Stimulated activated CD4-positive, alpha-beta T cell treated with anti-CD3 and anti-CD28 coated beads, Interleukin-15, amount 100 ng/mL, for 1 hour (primary cell): ENCODE measurements at places on chromosomes 11 and 22.
A peak's percentile ranks its signal among the peaks of the same experiment; 100 is the strongest.

DNA sequence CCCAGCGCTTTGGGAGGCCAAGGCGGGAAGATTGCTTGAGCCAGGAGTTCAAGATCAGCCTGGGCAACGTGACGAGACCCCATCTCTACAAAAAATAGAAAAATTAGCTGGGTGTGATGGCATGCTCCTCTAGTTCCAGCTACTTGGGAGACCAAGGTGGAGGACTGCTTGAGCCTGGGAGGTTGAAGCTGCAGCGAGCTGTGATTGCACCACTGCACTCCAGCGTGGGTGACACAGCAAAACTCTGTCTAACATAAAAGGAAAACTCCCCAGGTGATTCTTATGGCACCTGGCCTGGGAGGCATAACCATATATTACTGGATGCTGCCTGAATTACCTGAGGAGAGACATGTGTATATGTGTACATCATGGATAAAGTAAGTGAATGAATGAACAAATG lies 29.1 kb downstream of the KIAA1671 start:
- DNase-seq = no peak

GRCh38 chr11:17646451-17647145 lies 72.8 kb upstream of the MYOD1 start:
- DNase-seq = no peak

DNA sequence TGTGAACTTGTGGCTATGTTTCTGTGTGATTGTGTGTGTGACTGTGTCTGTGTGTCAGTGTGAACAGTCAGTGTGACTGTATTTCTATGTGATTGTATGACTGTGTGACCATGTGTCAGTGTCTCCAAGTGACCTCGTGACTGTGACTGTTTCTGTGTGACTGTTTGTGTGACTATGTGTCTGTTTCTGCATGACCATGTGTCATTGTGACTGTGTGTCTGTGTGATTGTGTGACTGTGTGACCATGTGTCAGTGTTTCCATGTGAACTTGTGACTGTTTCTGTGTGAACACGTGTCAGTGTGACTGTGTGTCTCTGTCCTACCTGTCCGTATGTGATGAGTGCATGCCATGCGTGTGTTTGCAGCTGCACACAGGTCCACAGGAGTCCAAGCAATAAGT lies 8.8 kb upstream of the PKNOX2 start:
- DNase-seq = no peak

GRCh38 chr11:123338266-123338800 lies 91.7 kb upstream of the GRAMD1B start:
- DNase-seq = no peak

DNA sequence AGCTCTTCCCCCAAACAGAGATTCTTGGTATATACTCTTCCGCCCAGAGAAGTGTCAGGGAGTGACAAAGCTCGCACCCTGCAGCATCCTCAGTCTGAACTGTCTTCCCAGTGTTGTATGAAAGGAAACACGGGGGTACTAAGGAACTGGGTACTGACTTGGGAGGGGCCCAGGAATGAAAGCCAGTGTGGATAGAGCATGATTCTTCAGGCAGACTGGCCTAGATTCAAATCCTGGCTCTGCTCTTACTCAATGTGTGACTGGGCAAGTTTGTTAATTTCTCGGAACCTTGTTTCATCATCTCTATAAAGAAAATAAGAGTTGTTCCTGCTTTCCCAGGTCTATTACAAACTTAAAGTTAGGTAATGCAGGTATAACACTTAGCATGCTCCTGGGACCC lies 266.0 kb upstream of the NARS2 start:
- DNase-seq = no peak

DNA sequence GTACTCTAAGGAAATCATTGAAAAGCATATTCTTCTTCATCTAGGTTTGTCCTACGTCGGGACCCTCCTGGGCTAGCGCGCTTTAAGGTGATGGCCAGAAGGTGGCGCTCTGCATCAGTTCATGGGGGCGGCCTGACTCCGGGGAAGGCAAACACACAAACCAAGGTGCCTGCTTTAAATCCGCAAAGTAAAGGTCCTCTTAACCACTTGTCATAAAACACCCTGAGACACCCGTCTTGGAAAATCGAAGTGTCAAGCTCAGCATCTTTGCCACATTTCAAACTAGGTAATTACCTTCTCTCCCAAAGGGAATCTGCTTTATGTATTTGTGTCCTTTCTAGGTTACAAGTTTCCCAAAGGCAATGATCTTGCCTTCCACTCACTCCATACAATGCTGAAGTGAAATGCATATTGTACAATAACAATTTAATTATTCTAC lies 33.9 kb downstream of the LMO2 start:
- peak; percentile 67 for DNase-seq

DNA sequence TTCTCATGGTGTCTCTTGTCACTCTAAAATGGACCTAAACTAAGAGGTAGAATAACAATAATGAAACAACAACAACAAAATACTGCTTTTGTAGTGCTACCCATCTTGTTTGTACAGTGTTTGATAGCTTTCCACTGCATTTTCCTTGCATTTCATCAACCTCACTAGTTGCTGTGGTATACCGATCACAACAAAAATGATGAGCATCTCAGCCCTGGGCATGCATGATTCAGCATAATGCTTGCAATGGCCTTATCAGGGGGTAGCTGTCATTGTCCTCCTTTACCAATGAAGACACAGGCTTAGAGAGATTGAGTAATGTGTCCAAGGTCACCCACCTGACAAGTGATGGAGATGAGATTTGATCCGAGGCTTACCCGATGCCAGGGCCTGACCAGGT lies 682.5 kb downstream of the NTM start:
- no peak for DNase-seq

- DNase-seq = no peak
Observed at GRCh38 chr11:129989149-129989813, 13.4 kb downstream of the PRDM10 start.

- no peak for DNase-seq
Observed at GRCh38 chr11:75851203-75851602, 36.2 kb downstream of the UVRAG start.

GRCh38 chr11:73422886-73423285 lies 46.7 kb downstream of the RELT start:
- no peak for DNase-seq

DNA sequence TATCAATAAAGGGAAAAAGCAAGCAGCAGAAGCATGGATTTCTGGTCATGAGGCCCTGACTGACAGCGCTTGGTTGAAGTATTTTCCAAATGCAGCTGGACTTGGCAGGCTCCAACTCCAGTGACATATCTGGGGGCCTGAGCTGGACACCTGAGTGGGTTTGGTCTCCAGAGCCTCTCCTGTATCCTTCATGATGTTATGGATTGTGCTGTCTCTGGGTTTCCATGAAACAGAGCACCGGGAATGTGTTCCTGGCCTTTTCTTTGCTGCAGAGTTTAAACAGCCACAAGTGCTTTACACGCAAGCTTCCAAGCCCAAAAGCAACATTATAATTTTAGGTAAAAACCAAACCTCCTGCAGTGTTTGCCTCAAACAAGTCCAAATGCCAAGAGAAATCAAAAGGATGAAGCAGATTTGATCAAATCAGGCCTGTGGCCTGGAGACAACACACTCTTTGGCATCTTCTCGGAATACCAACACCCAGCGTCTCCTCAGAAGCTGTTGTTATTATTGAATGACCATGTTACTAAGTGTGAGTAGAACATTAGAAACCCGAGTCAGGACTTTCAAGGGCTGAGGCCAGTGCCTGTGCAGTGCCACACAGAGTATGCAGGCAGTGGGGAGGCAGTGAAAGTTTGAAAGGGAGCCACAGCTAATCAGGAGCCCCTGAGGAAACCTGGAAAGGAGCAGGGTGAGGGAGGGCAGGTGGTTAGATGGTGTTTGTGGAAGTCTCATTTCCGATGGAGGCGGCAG lies 42.0 kb downstream of the ME3 start:
- DNase-seq = no peak

GRCh38 chr22:30943368-30943767 lies 25.2 kb downstream of the MORC2 start:
- DNase-seq = no peak

DNA sequence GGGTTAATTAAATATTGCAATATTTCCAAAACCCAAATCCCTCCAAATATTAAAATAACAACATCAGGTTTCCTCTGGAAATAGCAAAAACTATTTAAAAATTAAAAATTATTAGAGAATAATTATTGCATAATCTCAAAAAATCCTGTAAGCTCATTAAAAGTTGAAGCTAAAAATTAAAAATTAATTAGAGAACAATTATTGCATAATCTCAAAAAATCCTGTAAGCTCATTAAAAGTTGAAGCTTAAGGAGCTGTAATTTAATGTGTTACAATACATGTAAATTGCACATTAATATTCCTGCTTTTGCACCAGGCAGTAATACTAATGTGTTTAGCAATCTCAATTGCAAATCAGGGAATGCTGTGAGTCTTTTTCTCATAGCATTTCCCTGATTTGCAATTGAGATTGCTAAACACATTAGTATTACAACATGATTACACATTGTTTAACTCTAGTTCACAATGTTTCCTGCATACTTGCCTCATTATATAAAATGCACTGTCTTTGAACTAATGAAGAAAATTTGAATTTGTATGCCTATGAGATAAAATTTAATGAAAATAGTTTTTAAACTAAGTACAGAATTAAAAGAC lies 247.7 kb downstream of the GUCY1A2 start:
- DNase-seq = no peak

DNA sequence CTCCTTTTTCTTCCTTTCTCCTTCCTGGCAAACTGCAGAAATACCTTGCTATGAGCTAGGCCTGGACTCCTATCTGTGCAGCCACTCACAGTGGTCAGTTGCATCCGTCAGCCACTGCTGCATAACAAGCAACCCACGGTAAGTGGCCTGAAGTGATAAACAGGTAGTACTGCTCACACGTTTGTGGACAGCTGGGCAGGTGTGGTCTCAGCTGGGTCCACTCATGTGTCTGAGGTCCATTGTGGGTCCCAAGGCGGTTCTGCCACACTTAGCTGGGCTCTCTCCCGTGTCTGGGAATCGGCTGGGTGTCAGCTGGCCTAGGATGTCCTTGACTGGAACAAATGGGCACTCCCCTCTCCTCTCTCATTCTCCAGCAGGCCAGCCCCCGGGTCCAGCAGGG lies 109.3 kb downstream of the BRD1 start:
- DNase-seq = no peak

DNA sequence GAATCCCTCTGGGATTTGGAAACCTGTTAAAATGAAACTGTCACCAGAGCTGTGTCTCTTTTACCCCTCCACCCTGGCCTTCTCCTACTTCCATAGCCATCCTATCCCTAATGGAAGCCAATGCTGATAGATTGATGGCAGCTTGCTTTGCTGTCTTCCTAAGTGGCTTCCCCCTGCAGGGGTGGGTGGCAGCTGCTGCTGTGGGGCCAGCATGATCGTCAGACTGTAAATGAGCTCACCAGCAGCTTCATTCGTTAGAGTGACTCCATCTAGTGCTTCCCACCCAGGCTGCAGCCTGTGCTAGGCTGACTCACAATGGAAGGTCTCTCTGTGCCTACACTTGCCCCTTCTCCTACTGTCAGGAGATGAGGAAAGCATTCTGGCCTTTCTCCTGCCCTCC lies 311.0 kb downstream of the BUD13 start:
- no peak for DNase-seq

DNA sequence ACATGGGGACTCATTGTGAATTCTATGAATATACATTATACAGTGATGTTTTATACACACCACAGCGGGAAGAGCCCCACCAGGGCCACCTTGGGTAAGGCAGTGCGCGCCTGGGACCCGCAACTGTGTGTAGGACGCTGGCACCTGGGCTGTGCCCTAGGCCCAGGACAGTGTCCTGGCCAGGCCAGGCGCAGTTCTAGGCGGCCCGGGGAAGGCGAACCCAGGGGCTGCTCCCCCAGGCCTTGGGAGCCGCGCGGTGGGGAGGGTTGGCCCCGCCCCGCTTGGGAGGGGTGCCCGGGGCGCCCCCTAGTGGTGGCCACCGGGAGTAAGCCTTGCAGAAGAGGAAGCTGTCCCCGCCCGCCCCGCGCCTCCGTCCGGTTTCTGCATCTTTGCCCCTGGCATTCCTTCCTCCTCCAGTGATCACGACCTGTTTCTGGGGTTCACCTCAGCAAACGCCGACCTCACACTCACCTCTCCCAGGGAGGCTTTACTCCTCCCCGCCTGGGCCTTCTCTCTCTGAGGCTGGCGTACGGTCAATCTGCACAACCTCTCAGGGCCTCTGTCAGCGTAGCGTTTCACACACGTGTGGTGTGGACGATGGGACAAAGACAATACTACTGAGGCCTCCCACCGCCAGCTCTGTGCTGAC lies 9.5 kb upstream of the EHD1 start:
- peak; percentile 77 for DNase-seq

GRCh38 chr11:126059238-126059781 lies 3.4 kb downstream of the CDON start:
- no peak for DNase-seq

GRCh38 chr22:50507421-50507990 lies at the start of gene LMF2:
Gene LMF2 (minus strand): TSS chr22:50507702. CDS start chr22:50507675, 27 bp downstream.
- peak; percentile 94 for DNase-seq

GRCh38 chr11:74647404-74647803 lies 55.0 kb downstream of the POLD3 start:
- DNase-seq = no peak

- DNase-seq = no peak
Observed at GRCh38 chr11:88555018-88555828, 217.7 kb upstream of the CTSC start.

DNA sequence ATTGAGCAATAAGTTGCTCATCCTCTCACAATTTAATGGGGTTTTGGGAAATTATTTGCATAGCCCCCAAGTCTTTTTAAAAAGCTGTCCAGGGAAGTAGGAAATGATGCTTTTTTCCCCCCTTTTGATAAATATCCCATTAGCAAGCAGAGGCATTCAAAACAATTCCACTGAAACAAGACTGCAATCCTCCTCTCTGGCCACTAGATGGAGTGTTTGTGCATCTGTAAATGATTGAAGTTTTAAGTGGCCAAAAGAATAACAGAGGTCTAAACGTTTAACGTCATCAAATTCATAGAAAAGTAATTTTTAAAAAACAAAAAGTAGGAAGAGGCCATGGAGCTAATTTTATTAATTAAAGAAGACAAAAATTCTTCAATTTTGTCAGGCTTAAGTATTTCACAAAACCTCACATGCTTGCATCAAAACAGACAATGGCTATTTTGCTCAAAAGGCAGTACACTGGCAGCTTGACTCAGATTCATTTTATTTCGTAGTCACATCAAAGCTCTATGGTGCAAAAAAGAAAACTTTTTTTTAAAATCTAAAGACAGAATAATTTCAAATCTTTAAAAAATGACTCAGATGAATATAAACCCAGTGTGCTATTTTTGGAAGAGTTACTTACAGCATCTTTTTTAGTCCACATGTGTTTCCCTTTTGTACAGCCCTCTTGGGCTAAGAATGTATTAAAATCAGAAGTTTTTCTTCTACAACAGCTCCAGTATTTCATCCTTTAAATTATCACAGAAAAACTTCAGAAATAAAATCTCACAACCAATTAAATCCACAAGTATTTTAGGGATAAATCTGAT lies 17.8 kb downstream of the CHORDC1 start:
- DNase-seq = no peak

- DNase-seq = no peak
Observed at GRCh38 chr11:34331736-34332135, 26.1 kb downstream of the ABTB2 start.

- no peak for DNase-seq
Observed at GRCh38 chr11:7160814-7161489, 72.2 kb downstream of the RBMXL2 start.

- no peak for DNase-seq
Observed at GRCh38 chr11:10762185-10762584, 11.1 kb downstream of the CTR9 start.

GRCh38 chr11:57144531-57145320 lies 37.0 kb upstream of the LRRC55 start:
- DNase-seq = no peak
